ENCODE measurements at places on chromosomes 12 and 14.

DNA sequence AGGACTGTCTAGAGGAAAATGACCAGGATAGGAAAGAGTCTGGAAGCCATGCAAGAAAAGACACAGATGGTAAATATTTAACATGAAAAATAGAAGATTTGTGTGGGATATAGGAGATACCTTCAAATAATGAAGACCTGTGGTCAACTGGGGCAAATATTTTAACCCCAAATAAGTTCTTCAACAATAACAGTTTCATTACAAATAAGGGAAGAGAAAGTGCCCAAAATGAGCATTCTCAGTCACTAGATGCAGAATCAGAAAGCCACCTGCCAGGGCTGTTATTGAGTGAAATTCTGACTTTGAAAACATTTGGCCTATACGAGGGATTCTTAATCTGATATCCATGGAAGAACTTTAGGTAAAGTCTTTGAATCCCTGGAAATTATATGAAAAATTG is 231.2 kb upstream of the PLEKHG7 start:
- DNase-seq, result no peak

GRCh38 chr14:77031759-77032490 is 3.4 kb upstream of the IRF2BPL start:
- no peak for DNase-seq

- no peak for DNase-seq
Observed at GRCh38 chr12:109228664-109229063, 80.4 kb downstream of the FOXN4 start.

GRCh38 chr12:40229690-40230651 is 5.2 kb downstream of the LRRK2 start:
- DNase-seq, result no peak

GRCh38 chr14:55899531-55899930 is 218.7 kb upstream of the PELI2 start:
- no peak for DNase-seq

DNA sequence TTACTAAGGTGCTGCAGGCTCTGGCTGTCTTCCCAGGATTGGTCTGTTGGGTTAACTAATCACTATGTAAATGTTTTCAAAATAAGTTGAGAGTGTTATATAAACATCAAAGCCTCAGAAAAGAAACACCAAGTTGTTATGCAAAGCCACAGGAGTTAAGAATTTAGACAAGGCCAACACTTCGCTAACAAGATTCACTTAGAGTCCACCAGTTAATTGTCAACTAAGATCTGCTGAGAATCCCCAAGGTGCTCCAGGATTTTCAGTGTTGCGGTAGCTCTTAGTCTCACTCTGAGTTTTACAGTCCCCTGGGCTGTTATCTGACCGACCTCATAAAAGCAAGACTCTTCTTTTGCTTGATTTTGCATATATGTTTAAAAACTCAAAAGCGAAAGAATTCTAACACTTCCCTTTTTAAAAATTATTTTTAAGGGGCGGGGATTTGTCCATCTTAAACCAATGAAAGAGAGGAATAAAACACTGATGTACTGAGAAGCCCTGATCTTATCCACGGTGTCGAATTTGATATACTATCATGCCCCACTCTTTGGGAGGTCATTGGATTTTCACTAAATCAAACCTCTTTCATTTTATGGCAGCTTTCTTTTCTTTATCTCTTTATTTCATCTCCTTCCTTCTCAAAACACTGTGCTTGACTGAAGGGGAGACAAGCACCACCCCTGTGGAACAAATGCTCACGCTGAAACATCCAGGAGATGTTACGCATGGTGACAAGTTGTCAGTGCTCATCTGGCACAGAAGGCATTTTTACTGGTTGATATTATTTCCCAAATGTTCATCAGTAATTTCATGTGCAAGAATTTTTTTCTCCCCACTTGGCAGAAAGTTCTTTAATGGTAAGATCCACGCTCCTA is 7.0 kb downstream of the NIN start:
- DNase-seq, result no peak

- DNase-seq, result no peak
Observed at GRCh38 chr12:89556976-89557375, 31.1 kb upstream of the POC1B start.

GRCh38 chr14:77601846-77602619 is 14.4 kb downstream of the SPTLC2 start:
- DNase-seq, result no peak

DNA sequence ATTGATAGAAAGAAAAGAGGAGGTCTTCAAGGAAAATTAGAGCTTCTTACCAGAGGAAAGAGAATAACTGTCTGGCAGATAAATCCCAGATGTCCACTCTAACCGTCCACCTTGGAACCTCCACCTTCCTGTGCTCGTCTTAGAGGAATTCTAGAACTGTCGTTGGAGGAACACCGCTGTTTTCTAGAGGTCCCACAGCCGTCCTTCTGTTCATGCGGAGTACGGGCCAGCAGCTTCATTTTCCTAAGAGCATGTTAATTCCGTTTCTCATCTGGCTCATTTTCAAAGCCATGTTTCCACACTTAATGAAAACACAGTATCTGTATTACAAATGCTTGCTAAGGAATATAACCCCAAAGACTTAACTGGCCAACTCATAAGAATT is 107.9 kb upstream of the ESRRB start:
- no peak for DNase-seq

GRCh38 chr12:106954462-106955376 is 988 bp upstream of the TMEM263 start:
- no peak for DNase-seq

DNA sequence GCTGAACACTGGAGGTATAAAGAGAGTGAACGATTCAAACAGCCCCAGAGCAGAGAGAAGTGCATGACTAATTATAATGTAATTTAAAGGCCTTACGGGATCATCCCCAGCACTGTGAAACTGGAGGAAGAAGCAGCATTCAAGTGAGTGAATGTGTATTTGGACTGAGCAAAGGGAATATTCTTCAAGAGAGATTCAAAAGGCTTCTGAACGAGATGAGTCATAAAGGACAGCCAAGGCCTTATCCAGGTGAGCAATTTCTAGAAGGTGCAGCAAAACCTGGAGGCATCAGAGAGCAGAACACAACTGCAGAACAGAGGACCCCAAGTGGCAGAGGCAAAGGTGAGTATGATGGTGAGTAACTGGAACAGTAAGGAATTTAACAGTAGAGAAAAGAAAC is 127.2 kb downstream of the BCAT1 start:
- DNase-seq, result no peak

- no peak for DNase-seq
Observed at GRCh38 chr12:49529414-49529813, 9.4 kb upstream of the KCNH3 start.

GRCh38 chr12:46749322-46749721 is 76.5 kb downstream of the SLC38A4 start:
- DNase-seq, result no peak

DNA sequence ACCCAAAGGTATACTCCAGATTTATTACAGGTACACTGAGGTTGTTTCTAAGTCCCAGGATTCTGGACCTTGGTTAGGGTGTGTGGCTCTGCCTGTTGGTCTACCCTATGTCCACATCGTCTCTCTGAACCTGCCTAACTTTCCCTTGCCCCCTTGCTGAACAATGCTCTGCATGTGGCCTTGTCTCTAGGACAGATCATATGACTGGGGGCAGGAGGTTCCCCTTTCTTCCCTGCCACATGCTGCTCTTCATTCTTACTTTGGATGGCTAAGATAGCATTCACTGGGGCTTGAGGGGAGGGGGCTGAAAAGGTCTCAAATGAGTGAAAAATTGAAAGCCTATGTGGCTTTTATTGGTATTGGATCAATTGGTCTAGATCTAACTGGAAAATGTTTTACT is 49.2 kb downstream of the MBIP start:
- no peak for DNase-seq

- no peak for DNase-seq
Observed at GRCh38 chr12:2344885-2345284, 292.1 kb downstream of the CACNA1C start.

DNA sequence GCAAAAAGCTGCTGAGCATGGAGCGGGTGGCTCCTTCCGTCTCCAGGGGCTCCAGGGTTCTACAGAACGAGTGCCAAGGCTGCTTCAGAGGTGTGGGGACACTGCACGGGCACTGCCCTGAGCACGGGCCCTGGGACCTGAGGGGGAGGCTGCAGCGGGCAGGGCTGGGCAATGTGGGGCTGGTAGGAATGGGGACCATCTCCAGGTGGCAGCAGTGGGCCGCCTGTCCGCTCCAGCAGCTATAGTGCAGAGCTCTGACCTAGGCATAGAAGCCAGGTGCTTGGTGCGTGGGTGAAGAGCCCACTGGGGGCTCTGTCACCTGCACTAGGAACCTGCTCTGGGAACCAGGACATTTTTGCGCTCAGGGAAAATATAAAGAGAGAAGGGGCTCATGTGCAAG is 22.3 kb downstream of the HDAC7 start:
- DNase-seq, result no peak

DNA sequence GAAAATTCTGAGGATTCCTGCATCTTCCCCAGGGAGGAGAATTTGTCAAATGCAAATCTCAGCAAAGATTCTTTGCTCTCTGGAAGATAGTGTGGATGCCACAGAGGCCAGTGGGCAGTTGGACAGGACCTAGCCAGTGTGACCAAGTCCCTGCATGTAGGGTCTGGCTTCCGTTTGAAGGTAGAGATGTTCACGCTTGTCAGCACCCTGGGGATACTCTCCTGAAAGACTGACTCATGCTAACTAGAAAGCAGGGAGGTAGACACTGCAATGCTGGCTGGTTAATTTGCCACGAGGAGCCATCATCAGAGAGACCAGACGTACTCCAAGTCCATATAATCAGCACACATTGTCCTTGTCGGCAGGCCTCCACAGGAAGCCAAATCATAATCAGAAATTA is 130.1 kb downstream of the SAMD4A start:
- no peak for DNase-seq

DNA sequence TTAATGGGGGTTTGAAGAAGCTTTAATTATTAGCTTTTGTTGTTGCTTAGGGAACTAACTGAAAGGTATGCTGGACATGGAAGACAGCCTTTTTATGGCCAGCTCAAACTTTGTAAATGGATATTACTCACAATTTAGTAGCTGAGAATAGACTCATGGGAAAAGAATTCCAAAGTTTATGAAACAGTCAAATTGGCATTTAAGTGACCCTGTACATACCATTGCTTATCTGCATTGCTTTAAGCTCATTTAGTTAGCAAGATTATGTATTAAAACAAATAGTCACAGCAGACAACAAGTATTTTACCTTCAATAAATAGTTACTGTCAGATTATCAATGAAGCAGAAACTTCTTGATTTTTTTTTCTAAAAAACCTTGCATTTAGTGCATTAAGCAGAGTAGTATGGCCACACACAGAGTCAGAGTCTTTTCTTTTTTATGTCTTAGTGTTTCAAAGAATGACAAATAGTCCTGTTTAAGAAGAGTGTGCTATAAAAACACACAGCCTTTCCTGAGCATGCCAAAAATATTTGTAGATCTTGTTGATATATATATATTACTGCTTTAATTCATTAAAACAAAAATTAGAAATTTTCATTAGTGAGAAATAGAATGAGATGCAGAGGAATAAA is 102.2 kb downstream of the TTC6 start:
- DNase-seq, result no peak

GRCh38 chr14:75702122-75702521 is 41.1 kb downstream of the TTLL5 start:
- DNase-seq, result no peak

GRCh38 chr12:111298582-111299436 is 70.1 kb downstream of the PHETA1 start:
- DNase-seq, result peak; percentile 13

- DNase-seq, result no peak
Observed at GRCh38 chr12:97487470-97487869, 24.9 kb downstream of the RMST start.

DNA sequence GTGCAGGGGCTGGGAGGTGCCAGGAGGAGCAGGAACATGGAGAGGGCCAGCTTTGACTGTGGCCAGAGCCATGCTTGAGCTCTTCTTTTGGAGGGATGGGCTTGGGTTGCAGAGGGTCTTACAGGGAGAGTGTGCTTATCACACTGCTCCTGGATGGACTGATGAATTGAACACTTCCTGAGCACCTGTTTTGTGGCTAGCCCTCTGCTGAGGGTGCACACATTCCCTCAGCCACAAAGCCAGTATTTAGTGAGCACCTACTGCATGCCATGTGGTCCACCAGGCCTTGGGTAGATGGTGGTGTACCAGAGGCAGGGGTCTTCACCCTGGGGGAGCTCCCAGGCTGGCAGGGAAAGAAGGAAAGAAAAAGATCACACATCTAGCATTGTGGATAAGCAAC is 118.9 kb downstream of the SLC25A47 start:
- no peak for DNase-seq

- no peak for DNase-seq
Observed at GRCh38 chr14:104428860-104429259, 150.7 kb upstream of the C14orf180 start.

Measured in stimulated activated CD8-positive, alpha-beta memory T cell treated with anti-CD3 and anti-CD28 coated beads, Interleukin-12 subunit alpha, Interleukin-12 subunit beta, amount 100 ng/mL, for 1 hour (primary cell).